ENCODE measurements at places on chromosomes 5 and 9.

DNA sequence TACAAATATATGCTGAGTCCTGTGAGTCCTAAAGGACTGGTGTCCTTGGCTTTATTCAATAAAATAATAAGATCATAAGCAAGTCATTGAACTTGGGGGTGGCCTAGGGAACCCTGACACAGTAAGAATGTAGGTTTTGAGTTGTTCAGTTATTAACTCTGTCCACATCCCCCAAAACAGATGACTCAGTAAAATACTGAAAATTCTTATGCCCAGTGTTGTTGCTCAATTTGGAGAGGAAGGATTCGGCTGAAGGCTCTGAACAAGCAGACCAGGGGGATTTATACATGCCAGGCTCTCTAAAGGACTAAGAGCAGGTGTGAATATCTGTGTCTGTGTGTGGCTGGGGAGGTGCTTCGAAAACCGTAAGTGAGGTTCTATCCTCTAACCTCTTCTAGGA, 173.7 kb downstream of the RMI1 start:
- DNase-seq, result no peak

GRCh38 chr5:19546521-19546920, 441.5 kb downstream of the CDH18 start:
- no peak for DNase-seq

DNA sequence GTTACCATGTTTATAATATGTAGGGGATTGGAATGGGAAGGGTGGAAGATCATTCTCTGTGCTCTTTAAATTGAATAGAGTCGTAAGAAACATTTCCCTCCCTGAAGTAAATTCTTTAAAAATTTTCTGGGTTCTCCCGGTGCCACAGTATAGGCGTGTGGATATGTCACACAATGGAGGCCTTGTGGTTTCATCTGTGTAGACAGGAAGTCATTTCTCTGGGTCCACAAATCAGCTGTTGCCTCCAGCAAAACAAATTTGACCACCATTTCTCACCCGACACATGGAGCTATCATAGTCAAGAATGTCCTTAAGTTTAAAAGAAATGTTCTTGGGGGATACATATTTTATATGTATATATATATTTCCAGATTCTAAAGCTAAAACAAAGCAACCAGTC, 17.4 kb downstream of the CEP78 start:
- DNase-seq, result no peak

DNA sequence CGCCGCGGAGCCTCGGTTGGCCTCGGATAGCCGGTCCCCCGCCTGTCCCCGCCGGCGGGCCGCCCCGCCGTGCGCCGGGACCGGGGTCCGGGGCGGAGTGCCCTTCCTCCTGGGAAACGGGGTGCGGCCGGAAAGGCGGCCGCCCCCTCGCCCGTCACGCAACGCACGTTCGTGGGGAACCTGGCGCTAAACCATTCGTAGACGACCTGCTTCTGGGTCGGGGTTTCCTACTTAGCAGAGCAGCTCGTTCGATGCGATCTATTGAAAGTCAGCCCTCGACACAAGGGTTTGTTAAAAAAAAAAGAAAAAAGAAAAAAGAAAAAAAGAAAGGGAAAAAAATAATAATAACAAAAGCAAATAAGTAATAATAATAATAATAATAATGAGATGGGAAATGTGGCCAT, 112.8 kb downstream of the GCNT1 start:
- no peak for DNase-seq

DNA sequence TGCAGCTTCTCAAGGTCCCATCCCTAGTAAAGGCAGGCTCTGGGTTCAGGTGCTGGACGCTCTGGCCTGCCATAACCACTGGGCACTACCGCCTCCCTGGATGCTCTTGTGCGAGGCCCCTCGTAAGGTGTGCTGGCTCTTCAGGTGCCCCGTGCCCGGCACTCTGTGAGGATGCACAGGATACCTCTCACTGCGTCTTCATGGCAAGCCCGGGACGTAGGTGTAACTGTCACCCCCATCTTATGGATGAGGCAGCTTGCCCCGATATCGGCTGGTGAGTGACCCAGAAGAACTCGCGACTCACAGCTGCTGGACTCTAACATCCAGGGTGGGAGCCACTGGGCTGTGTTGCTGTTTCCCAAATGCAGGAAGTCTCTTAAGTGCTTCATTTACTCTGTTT, 79.0 kb downstream of the GTF3C4 start:
- no peak for DNase-seq

GRCh38 chr9:38295764-38296163, 96.7 kb upstream of the ALDH1B1 start:
- no peak for DNase-seq

DNA sequence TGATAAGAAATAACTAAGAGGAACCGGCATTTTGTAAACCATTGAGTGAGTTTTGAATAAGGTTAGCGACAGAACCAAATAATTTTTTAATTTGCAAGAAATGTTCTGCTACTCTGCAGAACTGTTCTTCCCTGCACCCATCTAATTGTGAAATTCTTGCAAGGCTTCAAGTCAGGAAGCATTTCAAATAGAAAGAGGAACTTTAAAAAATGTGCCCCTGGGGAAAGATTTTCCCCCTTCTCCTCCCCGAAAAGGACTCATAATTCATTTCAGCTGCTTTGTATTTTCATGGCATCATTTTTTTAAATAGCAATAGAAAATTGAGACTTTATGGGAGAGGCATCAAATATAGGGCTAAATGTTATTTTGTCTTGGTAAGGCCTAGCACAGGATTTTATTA, 180.9 kb upstream of the ANKRD55 start:
- no peak for DNase-seq

DNA sequence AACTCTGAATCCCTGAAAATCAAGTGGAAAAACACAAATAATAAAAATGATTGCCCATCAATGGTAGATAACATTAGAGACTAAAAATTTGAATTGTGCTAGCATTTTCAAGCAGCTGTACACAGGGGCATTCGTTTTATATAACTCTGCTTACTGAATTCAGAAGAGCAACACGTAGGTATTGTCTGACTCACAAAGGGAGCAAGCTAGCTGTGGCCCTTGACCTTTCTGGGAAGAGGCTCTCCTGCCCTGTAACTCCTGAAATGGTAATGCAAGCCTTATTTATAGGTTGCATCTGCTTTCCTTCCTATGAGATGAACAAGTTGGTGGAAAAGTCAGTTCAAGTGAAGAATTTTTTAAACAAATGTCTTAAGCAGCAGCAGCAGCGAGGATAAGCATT, 218.7 kb upstream of the EFNA5 start:
- no peak for DNase-seq

GRCh38 chr5:108361771-108362170, 20.1 kb downstream of the FBXL17 start:
- DNase-seq, result no peak

- no peak for DNase-seq
These were observed 14.9 kb downstream of the GLDC start for GRCh38 chr9:6630502-6631206.

GRCh38 chr9:85995599-85995998, 54.7 kb downstream of the NAA35 start:
- DNase-seq, result no peak

GRCh38 chr5:22033066-22033465, 820.1 kb downstream of the CDH12 start:
- no peak for DNase-seq

- DNase-seq, result peak; percentile 19
These were observed 62.5 kb upstream of the ITGA1 start for GRCh38 chr5:52725065-52725746.

GRCh38 chr9:137341227-137341626, 39.2 kb upstream of the NRARP start:
- DNase-seq, result no peak

Measured in stimulated activated CD8-positive, alpha-beta memory T cell treated with anti-CD3 and anti-CD28 coated beads, Interleukin-4, amount 100 ng/mL, for 4 hours (primary cell).